Stimulated activated CD8-positive, alpha-beta memory T cell treated with anti-CD3 and anti-CD28 coated beads, Interleukin-7, amount 100 ng/mL, for 1 hour (primary cell): ENCODE measurements at places on chromosomes 5 and 9.

GRCh38 chr5:111132076-111132475 lies 39.9 kb downstream of the WDR36 start:
- DNase-seq, result no peak

DNA sequence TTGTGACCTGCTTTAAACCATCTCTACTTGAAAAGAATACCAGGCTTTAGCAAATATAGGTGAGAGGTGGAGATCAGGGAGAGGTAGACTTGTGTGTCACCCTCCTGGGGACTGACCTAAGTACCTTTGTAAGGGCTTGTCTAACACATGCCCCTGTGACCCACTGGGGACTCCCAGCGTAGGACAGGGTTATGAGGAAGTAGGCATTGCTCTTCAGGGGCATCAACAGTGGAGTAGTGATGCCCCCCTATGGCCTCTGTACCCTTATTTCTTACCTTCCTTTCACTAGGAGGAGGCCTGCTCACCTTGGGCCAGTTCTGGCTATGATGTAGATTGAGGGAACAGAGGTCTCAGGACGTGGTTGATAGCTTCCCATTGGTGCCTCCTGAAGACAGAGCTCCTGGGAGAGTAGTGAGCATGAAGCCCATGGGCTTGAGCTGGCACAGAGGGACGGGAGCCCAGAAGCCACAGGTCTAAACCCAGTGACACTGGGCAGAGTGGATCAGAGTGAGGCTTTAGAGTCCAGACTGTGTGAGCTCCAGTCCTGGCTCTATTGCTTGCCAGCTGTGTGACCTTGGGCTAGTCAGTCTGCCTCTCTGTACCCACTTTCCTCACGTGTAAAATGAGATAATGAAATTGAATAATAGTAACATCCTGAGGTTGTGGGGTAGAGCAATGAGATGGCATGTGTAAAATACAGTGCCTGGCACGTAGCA lies 191.7 kb downstream of the AOPEP start:
- no peak for DNase-seq

DNA sequence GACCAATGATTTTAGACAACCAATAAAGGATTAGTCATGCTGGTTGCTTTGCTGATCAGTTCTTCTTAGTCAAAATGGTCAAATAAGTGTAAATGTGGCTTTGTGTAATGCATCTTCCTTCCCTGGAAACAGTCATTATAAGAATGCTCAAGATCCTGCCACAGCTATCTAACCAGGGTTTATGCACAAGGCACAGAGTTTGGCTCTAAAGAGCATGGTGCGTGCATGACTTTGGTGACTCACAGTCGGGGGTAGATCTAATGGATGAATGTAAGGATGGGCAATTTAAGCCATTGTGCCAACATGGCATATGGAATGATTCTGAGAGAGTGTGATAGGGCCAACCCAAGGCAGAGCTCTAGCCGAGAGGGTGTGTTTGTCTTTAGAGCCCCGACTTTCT lies 6.5 kb downstream of the LIX1 start:
- no peak for DNase-seq

DNA sequence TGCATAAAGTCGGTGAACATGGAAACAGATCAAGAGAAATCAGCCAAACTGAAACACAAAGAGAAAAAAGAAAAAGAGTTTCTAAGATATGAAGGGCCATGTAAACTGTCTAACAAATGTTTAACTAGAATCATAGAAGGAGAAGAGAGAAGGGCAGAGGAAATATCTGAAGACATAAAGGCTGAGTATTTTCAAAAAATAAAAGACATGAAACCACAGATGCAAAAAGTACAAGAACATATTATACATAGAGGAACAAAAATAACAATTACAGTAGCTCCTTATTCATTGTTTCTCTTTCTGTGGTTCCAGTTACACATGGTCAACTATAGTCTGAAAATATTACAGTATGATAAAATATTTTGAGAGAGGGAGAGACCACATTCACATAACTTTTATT lies 106.3 kb downstream of the HOMER1 start:
- DNase-seq, result no peak

- no peak for DNase-seq
These were observed 82.2 kb upstream of the CXCL14 start for GRCh38 chr5:135660826-135661575.

GRCh38 chr5:111311666-111312065 lies 87.5 kb downstream of the CAMK4 start:
- no peak for DNase-seq

- no peak for DNase-seq
These were observed 32.5 kb downstream of the RXRA start for GRCh38 chr9:134358662-134359319.

DNA sequence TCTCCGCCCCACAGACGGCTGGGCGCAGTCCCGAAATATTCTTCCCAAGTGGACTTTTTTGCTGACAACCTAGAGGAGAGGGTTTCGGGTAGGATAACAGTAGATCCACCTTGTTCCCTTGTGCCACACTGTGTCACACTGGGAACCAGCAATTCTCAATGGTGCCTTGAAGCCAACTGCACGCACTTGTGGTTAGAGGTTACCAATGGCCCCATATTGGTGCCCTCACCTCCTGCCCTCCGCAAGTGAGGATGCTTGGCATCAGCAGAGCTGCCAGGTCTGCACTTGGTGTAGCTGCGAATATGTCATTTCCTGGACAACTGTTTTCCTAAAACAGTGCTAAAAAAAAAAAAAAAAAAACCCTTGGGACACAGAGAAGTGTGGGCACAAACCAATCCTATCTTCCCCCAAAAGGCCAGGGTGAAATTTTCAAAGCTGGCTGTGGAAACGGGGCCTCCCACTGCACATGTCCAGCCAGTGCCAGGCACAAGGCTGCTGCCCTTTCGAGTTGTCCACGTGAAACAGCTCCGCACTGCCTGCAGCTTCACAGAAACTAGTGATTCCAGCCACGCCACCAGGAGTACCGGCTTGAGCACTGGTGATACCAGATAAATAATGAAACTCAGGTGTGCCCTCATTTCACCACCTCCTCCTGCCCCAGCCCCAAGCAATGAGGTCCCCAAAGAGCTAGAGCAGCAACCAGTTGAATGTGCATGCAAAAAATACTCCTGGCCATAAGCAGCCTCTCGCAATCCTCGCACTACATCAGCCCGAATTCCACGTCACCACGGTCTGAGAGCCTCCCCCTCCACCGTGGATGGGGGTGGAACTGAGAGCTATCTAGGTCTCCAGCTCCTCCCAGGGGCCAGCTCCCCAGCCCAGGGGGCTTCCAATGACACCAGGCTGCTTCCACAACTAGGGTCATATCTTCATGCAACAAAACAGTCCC lies 51.2 kb downstream of the USP20 start:
- DNase-seq, result no peak

- DNase-seq, result no peak
These were observed 86.1 kb downstream of the SH3TC2 start for GRCh38 chr5:148976569-148977381.

DNA sequence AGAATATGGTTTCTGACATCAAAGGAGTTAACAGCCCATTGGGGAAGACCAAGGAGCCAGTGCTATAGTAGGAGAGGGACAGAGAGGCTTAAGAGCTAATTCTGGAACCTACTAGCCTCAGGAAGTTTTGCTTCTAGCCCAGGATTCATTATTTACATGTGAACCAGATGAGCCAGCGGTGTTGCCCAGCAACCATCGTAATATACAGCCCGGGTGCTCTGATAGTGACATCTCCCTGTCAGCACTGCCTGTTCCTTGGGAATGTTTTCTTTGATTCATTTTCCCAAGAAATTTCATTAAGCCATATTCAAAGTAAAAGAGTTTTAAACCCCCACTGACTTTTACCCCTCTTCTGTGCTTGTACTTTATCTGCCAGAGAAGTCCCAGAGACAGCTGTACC lies 217.4 kb upstream of the ADAMTSL1 start:
- no peak for DNase-seq

GRCh38 chr9:15178631-15179030 lies 128.4 kb downstream of the TTC39B start:
- no peak for DNase-seq

DNA sequence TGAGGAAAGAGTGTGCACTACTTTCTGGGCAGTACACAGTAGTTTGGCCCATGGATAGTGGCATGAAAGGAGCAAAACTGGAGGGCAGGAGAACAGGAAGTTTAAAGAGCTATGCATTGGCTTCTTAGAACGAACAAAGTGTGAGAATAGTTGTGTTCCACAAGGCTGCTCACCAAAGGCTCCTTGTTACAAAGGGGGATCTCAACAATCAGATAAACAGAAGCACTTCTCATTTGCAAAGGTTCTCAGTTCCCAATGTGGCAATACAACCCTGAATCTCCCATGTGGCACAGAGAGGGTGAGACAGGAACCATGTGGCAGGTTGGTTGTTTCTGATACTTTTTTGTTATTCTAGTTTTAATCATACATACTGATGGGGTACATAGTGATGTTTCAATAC lies 158.4 kb downstream of the CARTPT start:
- no peak for DNase-seq

DNA sequence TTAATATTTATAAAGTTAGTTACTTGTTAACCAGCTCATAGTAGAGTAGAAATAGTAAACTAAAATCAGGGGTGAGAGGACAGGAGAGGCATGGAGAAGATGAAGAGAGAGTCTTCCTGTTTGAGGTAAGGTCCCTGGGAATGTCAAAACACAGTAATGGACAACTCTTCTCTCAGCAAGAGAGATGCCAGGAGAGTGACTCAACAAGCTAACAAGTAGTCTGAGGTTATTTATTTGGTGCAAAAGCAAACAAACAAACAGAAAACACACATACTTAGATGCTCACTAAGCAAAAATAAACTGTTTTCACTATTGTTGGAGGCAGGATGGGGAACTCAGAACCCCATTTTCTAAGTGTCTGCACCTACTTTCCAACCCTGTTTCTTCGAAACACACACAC lies 333.2 kb upstream of the RFX3 start:
- DNase-seq, result no peak

DNA sequence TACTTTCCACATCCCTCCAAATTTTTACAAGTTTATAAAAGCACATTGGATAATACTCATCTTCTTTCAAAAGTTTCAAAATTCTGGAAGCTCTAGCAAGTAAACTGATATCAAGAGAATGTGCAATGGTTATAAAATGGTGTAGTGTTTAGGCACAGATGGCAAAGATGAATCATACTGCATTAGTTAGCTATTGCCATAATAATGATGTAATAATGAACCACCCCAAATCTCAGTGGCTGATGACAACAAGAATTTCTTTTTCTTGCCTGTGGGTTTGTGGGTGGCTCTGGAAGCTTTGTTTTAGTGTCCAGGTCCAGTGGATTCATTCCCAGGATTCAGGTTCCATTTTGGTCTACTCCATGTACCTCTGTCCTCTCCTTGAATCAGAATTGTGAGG lies 319.0 kb downstream of the BRINP1 start:
- DNase-seq, result no peak

- no peak for DNase-seq
These were observed 24.8 kb downstream of the TSPAN17 start for GRCh38 chr5:176671890-176672747.

DNA sequence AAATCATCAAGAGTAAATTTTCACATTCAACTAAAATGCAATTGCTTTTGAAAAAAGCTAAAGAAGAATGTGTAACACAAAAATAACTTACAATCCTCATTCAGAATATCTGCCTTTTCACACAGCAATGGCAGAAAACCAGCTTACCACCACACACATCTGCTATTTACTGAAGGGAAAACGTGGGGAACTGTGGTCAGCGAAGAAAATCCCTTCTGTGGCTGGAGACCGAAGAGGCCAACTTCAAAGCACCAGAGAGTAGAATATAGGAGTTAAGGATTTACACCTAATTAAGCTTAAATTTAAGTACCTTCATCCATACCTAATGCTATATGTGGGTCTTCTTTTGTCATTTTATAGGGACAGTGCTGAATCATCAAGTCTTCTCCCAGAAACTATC lies 339.6 kb downstream of the DEPDC1B start:
- no peak for DNase-seq

DNA sequence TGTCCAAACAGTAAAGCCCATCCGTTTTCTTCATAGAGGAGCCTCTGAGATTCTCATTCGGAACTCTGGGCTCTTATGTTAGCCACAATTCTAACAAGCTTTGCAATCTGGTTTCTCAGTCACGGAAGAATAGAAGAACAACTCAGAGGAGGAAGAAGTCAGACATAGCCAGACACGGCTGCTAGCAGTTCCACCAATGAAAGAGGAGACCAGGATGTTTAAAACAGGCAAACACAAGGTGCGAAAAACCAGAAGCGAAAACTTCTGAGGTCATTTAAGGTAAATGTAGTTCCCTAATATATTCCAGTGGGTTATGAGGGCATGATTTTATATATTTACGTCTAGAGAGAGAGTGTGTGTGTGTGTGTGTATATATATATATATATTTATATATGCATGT lies 34.1 kb upstream of the GDNF start:
- no peak for DNase-seq

GRCh38 chr9:137294681-137295237 lies 7.3 kb downstream of the NRARP start:
- DNase-seq, result no peak

GRCh38 chr9:129852579-129852978 lies 17.3 kb downstream of the USP20 start:
- DNase-seq, result no peak

DNA sequence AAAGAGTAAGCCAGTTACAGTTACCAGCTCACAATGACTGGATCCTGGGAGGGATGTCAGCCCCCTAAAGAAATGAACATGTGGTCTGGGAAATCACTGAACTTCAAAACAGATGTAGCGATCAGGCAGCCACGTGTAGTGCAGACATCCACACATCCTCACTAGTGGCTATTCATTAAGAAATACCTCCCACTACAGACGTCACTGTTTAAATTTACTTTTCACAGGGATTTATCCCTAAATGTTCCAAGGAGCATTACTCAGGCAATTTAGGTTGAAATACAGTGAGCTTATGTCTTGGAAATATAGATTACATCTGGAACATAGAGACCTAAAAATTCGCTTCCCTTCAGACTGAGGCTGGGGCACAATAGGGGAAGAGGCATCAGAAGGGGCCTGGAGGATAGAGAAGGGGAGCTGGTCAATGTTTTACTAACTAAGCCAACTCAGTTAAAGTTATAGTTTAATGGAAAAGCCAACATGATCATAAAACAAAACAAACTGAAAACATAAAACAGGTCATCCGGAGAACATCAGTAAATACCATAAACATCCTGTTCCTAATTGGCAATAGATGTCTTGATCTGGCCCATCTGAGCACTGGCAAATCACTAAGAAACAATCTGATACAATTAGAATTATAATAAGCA lies 92.3 kb downstream of the FANCC start:
- DNase-seq, result no peak

DNA sequence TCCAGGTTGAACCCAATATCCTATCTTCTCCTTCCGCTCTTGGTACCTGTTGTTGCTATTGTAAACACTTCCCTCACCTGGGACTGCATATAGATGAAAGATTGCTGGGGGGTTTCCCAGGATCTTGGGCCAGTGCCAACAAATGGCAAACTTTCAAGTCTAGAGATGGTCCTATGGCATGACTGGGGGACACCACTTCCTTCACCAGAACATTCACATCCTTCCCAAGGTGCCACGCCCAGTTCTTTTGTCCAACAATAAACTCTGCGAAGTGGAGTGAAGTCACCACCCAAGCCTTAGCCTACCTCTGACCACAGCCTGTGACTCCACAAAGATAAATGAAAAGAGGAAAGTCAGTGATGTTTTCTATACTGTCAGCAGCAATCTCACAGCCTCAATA lies 34.4 kb downstream of the DOCK8 start:
- no peak for DNase-seq
